Stimulated activated CD8-positive, alpha-beta memory T cell treated with anti-CD3 and anti-CD28 coated beads, Interleukin-4, amount 100 ng/mL, for 1 hour (primary cell): ENCODE measurements at places on chromosomes 1 and 21.

- DNase-seq, result no peak
These were observed 278.9 kb downstream of the TGFB2 start for GRCh38 chr1:218624052-218624451.

DNA sequence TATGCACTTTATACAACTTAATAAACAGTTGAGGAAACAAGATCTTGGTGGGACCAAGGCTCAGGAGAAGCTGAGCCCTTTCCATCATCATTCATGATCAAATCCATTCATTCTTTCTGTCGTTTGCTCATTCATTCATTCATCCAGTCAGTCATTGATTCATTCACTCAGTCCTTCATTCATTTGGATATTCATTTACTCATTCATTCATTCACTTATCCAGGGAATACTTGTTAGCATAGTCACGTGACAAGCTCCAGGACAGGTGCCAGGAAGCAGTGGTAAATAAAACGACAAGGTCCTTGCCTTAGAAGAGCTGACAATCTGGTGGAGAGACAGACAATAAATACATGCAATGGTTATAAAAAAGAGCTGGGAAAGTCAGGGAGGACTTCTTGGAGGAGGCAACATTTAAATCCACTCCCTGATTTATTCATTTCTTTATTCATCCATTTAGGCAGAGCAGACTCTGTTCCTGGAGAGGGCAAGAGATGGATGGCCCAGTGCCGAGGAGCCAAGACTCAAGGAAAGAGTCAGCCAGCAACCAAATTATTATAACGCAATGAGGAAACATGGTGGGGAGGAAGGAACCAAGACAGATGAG lies 74.1 kb upstream of the CASZ1 start:
- DNase-seq, result no peak

DNA sequence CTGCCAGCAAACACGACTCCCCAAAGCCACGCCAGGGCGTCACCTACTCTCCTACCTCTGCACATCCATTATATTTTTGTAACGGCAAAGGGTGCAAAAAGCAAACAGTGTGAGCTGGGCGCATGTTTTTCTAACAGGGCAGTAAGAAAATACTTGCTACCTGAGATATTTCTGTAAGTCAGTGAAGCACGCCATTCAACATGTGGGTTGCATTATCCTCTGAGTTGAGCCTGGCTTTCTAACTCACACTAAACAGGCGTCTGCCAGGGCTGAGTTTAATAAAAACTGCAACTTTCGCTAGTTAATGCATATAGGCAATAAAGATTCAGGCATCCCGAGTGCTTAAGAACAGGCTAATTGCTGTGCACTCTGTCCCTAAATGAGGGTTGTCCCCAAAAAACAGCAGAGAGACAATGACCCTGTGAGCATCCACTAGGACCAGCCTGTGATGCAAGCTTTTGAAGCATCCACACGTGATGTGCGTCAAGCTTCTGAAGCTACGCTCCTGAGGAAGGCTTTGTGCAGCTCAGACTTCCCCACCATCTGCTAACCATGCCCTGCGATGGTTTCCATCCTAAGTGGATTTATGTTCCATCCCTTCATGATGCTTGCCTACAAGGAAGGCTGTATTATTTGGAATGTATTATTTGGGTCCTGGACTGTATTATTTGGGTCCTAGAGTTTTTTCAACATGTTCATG lies 70.0 kb upstream of the SIM2 start:
- DNase-seq, result no peak

DNA sequence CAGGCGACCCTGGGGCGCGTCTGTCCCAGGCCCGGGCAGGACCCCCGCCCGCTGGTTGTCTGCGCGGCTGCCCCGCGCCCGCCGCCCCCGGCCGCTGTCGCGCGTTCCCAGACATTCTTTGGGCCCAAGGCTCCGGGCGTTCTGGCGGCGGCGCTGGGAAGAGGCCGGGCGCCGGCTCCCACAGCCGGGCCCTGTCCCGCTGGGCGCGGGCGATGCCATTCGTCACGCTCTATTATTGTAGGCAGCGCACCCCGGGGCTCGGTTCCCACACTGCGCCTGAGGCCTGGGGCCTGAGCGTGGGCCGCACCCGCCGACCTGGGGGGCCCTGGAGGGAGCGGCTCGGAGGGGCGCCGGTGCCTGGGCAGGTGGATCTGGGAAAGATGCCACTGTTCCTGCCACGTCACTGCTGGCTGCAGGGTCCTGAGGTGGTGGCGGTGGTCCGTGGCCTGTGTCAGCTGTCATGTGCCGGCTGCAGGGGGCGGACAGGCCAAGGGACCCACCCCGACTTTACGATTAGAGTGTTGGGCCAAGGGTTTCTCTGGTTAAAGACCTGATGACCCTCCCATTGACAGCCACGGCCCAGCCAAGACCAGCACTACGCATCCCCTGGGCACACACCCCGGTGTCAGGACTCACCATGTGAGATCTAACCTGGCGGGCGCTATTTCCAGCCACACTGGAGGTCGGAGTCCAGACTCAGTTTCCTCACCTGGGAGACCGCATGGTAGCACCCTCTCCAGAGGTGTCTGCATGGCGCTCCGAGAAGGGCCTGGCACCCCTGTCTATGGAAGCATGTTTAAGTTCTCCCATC lies 55.1 kb upstream of the ADARB1 start:
- DNase-seq, result no peak

DNA sequence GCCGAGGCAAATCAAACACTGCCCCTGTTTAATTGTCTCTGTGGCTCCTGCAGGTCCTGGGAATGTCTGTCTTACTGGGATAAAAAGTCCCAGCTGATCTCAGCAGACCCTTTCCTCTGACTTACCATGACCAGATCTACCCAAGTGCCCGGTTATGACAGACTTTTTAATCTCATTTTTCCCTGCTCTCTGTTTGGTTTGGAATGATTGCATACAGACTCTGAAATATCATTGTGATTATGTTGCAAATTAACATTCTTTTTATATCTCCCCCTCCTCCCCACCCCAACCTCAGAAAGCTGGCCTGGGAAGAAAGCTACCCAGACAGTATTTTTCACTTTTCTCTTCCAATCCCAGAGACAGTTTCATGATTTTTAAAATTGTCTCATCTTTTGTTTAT lies 16.3 kb downstream of the RAB7B start:
- no peak for DNase-seq

GRCh38 chr1:111559736-111560279 lies 56.4 kb upstream of the ADORA3 start:
- DNase-seq, result no peak

DNA sequence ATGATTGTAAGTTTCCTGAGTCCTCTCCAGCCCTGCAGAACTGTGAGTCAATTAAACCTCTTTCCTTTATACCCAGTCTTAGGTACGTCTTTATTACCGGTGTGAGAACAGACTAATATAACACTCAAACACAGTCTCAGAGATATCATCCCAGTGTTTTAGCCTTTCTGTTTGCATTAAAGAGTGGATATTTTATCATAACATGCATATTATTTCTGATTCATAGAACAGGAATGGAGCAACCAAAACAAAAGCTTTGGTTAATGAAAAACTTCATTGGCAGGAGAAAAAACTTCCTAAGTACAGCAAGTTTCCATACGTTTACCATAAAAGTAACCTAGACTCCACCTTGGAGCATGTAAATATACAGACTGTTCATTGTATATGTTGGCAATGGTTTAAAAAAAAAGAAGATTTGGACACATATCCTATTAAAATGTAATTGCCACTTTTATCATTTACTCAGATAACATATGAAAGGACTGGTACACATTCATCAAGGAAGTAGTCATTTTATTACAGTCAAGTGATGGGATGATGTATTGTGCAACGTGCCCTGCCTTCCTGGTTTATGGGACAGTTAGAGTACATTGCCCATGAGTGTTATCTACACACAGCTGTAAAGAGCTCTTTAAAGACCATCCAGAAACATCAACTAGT lies 144.8 kb downstream of the ETS2 start:
- DNase-seq, result no peak

- DNase-seq, result no peak
These were observed 11.1 kb downstream of the MTX1 start for GRCh38 chr1:155219592-155220031.
